Breast epithelium (tissue), 4 donors: ENCODE measurements at places on chromosomes 1 and 21.

DNA sequence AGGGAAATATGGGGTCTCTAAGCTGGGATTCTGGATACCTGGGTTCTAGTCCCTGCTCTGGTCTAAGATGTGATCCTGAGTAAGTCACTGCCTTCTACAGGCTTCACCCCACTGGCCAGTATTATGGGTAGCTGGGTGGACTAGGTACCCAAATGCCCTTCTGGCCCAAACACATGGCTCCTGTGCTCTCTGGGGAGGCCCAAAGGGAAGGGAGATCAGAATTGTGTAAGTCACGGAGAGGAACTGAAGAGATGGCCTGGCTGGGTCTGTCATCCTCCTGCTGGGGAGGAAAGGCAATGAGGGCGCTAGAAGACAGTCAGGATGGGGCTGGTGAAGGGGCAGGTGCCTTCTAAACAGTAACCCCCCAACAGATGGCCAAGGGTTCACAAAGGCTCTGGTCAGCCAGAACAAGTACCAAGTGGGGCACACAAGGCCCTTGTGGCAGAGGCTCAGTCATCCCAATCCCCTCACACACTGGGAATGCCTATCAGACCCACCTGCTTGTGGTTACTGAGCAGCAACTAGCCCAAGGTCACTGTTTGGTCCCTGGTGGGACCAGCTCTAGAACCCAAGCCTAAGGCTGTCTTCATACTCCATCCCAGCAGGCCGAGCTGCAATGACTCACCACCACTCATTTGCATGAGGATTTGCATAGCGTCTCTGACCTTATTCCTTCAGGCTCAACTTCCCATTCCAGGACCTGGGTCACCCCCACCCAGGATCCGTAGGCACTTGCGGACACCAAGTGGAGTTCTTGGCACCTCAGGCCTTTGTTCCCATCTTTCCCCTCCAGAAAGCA lies 9.2 kb downstream of the MEF2D start:
- no peak for DNase-seq

- no peak for DNase-seq
Measured at GRCh38 chr1:107141491-107142126, 770 bp downstream of the NTNG1 start.

- peak; percentile 88 for DNase-seq
Measured at GRCh38 chr1:205528887-205529825, 24.7 kb downstream of the CDK18 start.

GRCh38 chr1:46039571-46040052 lies 92.8 kb downstream of the PIK3R3 start:
- DNase-seq = no peak

DNA sequence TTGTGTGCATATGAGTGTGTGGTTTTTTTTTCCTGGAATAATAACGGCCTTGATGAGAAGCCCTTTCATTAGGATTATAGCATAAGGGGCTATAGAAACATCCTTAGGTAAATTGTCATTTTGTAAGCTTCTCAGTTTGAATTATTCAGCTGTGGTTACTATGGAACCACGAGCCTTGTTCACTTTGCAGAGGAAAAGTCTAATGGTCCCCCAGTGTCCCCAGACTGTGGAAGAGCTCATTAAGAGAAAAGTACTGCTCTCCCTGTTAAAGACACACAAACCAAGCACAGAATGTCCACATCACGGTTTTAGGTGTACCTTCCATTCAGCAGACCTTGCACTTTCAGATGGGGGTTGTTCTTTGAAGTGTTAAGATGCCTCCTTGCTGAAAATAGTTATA lies 199.3 kb upstream of the DEPDC1 start:
- no peak for DNase-seq

- no peak for DNase-seq
Measured at GRCh38 chr1:83520797-83521196, 478.1 kb downstream of the TTLL7 start.

DNA sequence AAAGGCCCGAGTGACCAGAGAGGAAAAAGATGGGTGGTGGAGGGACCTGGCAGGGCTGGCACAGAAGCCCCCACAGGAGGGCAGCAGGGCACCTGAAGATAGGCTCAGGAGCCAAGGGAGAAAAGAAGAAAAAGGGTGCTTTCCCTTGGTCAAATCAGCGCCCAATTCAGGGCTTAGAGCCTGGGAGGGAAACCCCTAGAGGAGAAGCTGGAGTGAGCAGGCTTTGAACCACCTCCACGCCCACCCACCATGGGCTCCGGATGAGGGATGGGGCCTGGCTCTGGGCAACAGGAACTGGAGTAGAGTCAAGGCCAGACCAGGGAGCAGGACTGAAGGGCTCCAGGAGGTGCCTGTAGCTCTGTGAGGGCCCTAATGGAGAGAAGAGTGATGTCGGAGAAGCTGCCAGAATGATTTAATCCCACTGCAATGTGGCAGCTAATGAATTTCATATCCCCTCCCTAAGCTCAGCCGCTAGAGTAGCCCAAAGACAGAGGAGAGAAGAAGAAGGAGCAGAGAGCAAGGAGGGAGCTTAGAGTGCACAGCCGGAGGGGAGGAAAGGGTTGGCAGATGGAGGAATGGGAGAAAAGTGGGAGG lies 12.0 kb upstream of the PRELP start:
- DNase-seq = no peak

DNA sequence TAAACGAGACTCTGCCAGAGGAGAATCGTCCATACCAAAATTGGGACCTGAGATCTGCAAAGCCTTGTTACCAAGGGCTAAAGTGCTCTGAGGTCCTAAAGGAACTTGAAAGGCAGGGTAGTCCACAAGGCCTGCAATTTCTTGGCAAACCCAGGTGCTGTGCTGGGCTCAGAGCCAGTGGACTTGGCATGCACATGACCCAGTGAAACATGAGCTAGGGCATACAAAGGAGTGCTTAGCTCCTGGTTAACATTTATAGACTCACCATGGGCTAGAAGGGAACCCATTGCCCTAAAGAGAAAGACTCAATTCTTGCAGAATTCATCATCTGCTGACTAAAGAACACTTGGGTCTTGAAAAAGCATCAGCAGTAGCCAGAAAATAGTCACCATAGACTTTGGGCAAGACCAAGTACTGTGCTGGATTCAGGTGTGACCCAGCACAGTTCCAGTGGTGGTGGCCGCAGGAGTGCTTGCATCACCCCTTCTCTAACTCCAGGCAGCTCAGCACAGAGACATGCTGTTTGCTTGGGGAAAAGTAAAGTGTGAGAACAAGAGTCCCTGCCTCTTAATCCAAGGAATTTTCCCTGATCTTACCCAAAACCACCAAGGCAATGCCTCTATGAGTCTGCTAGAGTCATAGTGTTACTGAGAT lies 1069.4 kb upstream of the ADGRL2 start:
- peak; percentile 33 for DNase-seq

DNA sequence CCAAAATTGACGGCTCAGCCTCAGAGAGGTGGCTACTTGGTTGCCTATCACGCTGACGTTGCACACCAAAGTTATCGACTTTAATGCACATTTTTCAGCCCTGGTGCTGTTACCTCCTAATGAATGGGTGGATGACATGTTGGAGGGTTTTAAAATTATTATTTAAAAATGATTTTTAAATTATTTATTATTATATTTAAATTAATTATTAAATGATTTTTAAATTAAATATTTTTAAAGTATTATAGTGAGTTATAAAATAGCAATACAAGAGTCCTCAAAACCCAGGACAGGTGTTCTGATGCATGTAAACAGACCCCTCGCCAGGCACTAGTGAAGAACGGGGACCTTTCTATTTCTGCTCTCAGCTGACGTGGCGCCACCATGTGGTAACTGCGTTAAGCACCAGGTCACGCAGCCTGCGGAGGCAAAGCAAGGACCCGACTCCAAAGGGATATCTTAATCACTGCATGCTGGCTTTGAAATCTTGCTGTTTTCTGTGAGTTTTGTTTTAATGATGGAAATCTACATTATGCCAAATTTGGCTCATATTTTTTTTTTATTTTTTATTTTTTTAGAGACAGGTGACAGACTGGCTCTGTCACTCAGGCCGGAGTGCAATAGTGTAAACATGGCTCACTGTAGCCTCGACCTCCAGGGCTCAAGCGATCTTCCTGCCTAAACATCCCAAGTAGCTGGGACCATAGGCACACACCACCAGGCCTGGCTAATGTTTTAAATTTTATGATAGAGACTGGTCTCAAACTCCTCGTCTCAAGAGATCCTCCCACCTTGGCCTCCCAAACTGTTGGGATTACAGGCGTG lies 22.6 kb downstream of the CASP9 start:
- no peak for DNase-seq

GRCh38 chr1:63603810-63604209 lies 10.6 kb downstream of the PGM1 start:
- DNase-seq = no peak

DNA sequence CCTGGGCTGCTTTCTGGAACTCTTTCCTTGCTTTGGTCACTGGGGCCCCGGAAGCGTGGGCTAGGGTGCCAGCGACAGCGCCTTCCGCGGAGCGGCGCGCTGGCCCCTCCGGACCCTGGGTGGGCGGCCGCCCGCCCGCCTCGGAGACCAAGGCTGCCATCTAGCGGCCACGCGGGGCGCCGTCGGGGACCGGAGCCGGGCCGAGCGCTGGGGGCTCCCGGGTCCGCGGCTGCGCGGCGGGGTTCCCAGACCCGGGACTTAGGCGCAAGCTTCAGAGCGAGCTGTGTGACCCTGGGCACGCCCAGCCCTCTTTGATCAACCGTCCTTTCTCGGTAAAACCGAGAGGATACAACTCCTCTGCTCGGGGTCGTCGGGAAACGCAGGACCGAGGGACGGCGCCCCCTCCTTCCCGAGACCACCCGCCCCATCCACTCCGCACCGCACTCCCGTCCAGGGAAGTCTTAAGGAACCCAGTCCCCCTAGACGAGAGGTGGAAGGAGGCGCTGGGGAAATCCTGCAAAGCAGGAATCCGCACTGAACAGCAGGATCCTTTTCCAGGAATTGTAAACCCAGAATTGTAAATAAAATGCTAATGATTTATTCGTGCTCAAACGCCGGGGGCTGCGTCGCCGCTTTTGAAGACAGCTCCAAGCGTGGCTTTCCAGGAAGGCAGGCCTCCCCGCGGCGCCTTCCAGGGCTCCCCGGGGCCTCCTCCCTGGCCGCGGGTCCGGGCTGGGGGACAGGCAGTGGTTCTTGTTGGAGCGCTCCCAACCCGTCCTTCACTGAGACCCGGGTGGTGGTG lies 41.2 kb downstream of the RRAGC start:
- DNase-seq = no peak

GRCh38 chr21:38756746-38757145 lies 49.0 kb upstream of the ETS2 start:
- no peak for DNase-seq

- no peak for DNase-seq
Measured at GRCh38 chr1:182953826-182954225, 860 bp upstream of the SHCBP1L start.

- DNase-seq = peak; percentile 83
Measured at GRCh38 chr1:31954607-31955283, 16.6 kb upstream of the PTP4A2 start.

DNA sequence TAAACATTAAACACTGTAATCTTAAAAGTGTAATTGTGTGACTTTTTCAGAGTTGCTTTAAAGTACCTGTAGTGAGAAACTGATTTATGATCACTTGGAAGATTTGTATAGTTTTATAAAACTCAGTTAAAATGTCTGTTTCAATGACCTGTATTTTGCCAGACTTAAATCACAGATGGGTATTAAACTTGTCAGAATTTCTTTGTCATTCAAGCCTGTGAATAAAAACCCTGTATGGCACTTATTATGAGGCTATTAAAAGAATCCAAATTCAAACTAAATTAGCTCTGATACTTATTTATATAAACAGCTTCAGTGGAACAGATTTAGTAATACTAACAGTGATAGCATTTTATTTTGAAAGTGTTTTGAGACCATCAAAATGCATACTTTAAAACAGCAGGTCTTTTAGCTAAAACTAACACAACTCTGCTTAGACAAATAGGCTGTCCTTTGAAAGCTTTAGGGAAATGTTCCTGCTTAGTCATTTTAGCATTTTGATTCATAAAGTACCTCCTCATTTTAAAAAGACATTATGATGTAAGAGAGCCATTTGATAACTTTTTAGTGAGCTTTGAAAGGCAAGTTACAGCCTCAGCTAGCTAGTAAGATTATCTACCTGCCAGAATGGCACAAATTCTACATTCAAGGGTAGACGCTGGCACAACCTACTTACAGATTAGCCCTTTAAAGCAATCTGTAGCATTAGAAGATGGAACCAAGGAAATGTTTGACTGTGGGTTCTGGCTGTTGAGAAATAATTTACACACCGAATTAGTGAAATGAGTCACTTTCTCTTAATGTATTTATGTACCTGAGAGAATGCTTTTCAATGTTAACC lies 9.4 kb downstream of the SOD1 start:
- no peak for DNase-seq

- DNase-seq = no peak
Measured at GRCh38 chr1:164953815-164954214, 394.8 kb downstream of the PBX1 start.

GRCh38 chr1:47388030-47388890 lies 27.8 kb upstream of the FOXE3 start:
- no peak for DNase-seq
